Adipocyte (in vitro differentiated cells): ENCODE measurements at places on chromosomes 2 and 18.

GRCh38 chr2:65320042-65320725 lies 92.6 kb downstream of the ACTR2 start:
- DNase-seq = peak; percentile 67

DNA sequence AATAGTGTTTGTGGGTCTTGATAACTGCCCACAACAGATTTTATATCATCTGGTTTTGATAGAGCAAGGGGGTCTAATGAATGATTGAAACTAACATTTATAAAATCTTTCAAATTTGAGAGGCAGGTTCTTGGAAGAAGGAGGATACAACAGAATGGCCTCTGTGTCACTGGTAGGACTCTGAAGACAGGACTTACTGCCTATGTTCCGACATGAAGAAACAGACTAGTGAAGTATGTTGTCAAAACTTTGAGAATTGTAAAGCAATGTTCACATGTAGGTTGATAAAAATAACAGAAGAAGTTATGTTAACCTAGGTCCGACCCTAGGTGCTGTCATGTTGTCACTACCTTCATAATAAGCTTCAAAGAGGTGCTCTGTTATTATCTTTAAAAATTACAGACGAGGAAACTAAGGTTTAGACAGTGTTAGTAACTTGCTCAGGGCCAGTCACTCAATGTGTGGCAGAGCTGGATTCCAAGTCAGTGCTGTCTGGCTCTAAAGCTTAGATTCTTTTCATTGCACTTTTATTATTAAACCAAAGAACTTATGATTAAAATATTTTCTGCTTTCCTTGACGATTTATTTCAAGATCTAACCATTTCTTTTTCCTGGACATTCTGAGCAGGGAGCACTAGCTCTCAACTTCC lies 146.2 kb downstream of the RPIA start:
- DNase-seq = no peak

DNA sequence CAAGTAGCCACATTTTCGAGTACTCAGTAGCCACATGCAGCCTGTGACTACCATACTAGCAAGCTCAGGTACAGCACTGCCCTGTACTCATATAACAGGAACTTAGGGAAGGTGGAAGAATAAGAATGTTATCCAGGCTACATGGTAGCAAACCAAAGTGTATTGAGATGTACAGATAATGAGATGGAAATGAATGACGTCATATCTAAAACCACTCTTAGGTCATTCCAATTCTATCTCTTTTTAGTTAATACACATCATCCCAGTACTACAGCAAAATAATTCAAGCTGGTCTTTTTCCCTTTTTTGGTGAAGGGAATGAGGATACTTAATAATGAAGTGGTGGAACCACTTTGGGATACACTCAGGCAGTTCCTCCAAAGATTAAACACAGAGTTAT lies 38.7 kb downstream of the COLEC12 start:
- DNase-seq = no peak

GRCh38 chr2:224816816-224817215 lies 100.7 kb upstream of the CCDC195 start:
- DNase-seq = peak; percentile 80

GRCh38 chr2:10930721-10931516 lies 19.2 kb downstream of the KCNF1 start:
- peak; percentile 30 for DNase-seq

- DNase-seq = peak; percentile 91
Measured at GRCh38 chr2:203340791-203341487, 12.7 kb downstream of the ABI2 start.

DNA sequence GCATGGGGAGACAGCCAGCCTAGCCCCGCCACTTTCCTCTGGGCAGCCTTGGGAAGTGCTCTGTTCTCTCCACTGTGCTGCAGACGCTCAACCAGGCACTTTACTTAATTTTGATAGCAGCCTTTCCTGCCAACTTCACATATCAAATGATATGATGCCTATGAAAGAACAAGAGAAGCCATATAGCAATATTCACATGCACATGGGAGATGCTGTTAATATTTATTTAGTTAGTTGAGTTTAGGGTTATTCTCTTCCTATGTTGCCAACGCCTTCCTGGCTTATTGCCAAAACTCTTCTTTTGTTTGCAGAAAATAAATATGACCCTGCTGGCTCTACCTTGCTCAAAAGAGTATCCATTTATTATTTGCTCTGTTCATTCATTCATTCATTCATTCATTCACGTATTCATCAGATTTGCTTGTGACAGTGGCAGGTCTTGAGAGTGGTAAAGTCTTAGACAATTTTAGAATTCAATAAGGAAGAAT lies 99.3 kb downstream of the GATA6 start:
- DNase-seq = no peak

DNA sequence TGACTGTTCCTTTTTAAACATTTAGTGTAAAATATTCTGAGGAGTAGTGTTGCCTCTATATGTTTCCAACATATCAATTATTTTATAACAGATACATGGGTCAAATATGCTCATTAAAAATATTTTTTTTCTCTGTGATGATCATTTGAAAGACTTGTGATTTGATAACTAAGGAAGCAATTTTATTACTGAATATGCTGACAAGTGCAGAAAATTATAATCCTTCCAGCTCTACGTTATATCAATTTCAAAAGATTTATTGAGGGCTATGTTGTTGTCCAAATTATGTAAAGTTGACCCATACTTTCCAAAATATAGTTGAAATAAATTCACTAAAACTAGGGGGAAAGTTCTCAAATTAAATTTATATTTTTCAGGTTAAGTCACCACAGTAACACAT lies 290.6 kb downstream of the NYAP2 start:
- DNase-seq = no peak

DNA sequence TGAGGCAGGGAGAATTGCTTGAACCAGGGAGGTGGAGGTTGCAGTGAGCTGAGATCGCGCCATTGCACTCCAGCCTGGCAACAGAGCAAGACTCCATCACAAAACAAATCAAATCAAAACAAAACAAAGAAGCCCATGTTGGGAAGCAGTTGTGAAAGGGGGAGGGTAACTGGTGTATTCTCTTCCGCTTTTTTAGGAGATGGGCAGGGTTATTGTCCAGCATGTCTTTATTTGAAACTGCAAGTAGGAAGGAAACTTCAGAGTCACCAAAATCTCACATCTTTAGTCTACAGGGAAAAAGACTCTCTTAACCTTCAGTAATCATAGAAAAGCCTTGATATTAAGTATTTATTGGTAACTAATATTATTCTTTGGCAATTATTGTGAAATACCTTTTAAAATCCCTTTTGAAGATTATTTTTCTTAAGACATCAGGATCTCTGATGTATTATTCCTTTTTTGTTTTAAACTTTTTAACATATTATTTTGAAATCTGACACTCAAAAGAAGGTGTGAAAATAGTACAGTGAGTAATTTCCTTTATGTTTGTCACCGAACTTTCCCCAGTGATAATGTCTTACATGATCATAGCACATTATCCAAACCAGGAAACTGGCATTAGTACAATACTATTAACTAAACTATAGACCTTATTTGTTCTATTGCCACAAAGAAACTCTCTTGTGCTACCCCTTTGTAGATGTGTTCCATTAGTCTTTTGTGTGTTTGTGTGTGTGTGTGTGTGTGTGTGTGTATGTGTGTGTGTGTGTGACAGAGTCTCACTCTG lies 84.3 kb upstream of the LTBP1 start:
- no peak for DNase-seq

GRCh38 chr2:208542465-208543041 lies 136.0 kb downstream of the PTH2R start:
- DNase-seq = no peak

GRCh38 chr18:36194600-36195315 lies 7.5 kb downstream of the MOCOS start:
- DNase-seq = no peak
